ENCODE measurements at places on chromosomes 3 and 15. TPM values are rescaled to one million over a fixed set of nuclear protein-coding genes. Genes with fewer than 3 reads are reported as not detected.

- no peak for DNase-seq
These were observed 12.7 kb downstream of the SEMA4B start for GRCh38 chr15:90213818-90214204.

GRCh38 chr3:40337136-40338108, 27.9 kb downstream of the EIF1B start:
- no peak for DNase-seq

DNA sequence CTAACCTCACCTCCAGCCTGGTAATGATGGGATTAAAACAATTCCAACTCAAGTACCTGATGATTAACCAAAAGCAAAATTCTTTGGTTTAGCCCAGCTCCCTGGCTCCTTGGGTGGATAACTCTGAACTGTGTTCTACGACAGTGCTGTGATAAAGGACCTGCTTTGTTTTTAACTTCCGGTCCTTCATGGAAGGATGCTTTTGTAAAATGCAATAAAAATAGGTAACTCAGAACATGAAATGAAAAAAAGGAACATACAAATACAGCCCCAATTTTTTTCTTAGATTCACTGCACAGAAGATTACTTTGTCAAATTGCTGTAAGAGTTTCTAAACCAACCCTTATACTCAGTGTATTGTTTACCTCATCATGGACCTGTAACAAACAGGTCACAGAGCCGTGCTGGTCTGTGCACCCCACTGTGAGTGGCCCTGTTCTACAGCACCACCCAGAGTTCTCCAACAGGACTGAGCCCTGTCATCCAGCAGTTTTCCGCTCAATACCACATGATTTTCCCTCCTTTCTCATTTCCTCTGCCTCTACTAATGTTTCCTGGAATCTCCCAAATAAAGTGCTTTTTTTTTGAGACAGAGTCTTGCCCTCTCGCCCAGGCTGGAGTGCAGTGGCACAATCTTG, 4.9 kb upstream of the PCYT1A start:
- peak; percentile 72 for DNase-seq

DNA sequence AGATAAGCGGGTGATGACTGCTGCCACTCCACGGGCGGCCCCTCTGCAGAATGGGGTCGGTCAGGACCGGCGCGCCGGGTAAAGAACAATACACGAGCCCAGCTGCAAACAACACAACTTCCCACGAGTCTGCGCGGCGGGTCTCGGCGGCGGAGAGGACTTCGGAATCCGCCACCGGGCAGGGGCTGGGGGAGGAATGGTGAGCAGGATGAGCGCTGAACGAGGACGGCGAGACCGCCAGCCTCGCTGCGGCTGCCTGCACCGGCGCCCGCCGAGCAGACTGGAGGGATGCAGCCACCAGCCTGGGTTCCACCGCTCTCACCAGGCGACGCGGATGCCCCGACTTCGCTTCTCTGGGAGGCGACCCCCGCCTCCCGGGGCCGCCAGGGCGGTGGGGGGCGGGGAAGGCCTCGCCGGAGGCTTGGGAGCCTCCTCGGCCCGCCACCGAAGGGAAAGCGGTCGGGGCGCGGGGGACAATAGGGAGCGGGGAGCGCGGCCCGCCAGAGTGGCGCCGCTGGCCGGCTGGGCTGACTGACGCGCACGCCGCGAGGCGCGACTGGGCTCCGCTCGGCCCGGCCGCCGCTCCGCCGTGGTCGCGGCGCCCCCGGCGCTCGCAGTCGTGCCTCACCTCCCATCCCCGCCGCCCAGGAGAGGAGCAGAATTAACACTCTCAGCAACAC, 515 bp downstream of the ADAM10 start:
- DNase-seq, result peak; percentile 79

- DNase-seq, result no peak
These were observed 146.2 kb upstream of the ROPN1 start for GRCh38 chr3:124138148-124138547.

GRCh38 chr3:125024817-125025216, 31.0 kb downstream of the HEG1 start:
- no peak for DNase-seq

DNA sequence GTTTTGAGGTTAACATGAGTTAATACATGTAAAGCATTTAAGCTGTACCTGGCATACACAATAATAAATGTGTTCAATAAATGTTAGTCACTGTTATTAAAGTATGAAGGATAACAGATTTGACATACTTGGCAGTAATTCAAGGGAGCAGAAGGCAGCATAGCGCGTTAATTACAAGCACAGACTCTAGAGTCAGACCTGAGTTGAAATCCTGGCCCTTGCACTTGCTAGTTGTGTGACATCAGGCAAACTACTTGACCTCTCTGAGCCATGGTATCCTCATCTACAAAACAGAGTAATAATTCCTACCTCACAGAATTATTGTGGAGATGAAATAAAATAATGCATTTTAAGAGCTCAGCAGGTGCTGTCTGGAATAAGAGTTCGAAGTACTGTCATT, 5.4 kb downstream of the IFT122 start:
- DNase-seq, result no peak

DNA sequence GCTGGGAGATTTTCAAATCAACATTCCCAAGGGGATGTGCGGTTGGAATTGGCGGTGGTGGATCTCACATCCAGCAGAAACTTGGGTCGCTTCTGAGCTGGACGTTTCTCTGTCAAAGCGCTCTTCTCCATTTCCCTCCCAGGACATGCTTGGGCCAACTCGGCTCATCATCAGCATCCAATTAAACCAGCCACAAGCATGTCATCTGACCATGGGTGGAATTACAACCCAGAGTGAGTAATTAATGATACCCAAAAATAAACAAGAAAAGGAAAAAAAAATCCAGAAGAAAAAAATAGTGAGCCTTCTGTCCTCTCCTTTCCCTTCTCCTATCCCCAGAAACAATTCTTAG, 111.2 kb downstream of the XXYLT1 start:
- DNase-seq, result no peak

DNA sequence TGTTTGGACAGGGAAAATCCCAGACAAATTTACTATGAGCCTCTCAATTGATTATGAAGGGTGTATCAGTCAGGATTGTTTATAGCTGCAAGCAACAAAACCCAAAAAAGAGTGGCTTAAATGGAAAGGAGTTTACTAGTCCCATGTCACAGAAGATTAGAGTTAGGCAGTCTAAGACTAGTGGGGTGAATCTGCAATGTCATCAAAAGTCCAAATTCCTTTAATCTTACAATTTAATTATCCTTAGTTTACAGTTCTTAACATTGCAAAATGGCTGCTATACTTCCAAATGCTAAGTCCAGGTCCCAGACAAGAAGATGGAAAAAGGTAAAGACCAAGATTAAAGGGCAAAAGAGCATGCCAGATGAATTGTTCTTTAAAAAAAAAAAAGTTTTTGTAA, 143.6 kb downstream of the CD47 start:
- no peak for DNase-seq

DNA sequence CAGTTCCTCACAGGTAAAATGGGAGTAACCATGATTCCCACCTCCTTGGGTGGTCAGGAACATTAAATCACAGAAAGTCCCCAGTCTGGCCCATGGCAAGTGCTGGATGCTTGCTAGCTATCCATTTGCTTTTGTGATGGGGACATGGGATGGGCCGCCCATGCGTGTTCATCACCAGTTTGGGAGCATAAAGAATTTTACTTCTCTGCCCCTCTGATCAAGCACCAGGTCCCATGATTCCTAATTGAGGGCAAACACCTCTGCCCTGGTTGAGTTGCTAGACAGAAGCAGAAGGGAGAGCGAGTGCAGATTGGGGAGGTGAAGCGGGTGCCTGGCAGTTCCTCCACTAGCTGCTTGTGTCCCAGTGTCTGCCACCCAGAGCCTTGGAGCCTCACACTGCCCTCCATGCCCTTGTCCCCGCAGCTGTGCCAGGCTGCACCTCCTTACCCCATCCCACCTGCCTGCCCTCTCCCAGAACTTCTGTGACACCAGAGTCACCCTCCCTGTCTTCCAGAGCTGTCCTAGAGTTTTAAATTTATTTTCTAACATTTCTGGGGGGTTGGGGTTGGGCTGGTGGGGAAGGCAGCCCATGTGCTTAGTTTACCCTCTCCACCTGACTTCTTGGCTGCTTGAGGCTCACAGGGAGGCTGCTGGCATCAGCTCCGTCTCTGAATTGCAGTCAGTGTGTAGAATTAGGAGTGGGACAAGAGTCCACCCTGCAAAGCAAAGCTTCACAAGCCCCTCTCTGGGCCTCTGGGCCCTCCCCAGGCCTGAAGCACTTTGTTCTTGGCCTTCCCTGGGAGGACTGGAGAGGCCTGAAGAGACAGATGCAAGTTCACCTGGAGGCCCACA, 18.4 kb downstream of the CFAP100 start:
- DNase-seq, result peak; percentile 37

DNA sequence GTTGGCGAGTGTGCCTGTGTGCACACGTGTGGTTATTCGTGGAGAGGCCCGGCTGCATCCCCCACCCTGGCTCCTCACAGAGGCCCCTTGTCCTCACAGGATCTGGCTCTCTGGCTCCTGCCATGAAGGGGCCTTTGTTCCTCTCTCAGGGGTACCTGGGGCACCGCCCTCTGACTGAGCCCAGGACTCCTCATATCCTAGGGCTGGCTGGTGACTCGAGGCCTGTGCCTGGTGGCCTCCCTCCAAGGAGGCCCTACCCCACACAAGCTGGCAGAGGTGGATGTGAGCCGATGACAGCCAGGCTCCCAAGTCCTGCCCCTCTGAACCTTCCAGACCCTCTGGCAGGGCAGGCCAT, 10.0 kb downstream of the PRKCD start:
- DNase-seq, result no peak

GRCh38 chr15:101784644-101785043, 18.7 kb upstream of the OR4F6 start:
- DNase-seq, result no peak

DNA sequence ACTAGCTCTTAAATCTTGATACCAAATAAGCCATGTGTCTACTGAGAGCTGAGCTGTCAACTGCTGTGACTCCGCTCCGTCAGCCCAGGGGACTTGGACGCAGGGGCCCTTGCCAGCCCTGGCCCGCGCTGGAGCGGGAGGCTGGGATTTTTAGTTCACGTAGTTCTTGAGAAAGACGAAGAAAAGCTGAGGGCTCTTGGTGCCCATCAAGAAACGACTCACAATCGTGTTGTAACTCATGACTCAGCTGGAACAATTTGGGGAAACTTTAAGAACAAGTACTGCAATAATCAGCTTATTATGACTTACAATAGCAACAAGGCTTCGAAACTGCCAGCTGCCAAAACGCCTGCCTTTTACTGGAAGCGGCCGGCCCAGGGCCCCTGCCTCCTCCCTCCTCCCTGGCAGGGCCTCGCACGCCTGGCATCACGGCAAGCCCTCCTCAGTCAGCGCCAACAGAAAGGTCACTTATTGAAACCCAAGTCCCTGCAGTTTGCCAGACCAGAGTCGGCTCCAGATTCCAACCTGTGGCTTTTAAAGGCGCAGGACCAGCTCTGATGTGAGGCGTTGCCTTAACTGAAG, 60.3 kb downstream of the RGMA start:
- peak; percentile 57 for DNase-seq

DNA sequence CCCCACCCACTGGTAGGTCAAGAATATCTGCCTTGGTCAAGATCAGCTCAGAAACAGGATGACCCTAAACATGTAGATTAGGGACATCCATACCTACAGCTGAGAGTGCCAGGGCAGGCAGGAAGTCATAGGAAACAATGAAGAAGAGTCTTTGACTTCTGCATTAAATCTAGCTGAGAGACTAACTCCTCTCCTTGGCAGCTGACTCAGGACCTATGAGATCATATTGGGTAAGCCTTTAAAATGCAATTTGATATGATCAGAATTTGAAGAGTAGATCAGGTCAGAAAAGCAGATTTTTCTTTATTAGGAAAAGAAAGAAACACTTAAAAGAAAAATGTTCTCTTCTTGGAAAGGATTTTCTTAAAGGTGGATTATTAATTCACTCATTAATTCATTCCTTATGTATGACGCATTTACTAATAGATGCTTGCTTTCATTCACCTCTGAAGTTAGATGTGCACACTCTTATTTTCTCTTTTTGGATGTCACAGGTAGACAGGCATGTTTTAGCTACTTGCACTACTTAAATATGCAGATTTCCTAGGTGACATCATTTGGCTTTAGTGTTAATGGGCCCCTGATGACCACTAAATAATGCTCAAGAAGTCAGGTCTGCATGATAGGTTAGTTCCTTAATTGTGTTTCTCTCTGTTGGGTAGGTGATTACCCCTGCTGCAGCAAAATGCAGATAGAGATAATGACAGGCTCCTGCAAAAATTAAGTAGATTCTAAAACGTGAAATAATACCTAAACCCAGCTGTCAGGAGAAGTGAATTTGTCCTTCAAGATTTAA, 35.7 kb upstream of the GSK3B start:
- no peak for DNase-seq

- no peak for DNase-seq
These were observed 462.3 kb upstream of the SGO1 start for GRCh38 chr3:20648294-20648693.

DNA sequence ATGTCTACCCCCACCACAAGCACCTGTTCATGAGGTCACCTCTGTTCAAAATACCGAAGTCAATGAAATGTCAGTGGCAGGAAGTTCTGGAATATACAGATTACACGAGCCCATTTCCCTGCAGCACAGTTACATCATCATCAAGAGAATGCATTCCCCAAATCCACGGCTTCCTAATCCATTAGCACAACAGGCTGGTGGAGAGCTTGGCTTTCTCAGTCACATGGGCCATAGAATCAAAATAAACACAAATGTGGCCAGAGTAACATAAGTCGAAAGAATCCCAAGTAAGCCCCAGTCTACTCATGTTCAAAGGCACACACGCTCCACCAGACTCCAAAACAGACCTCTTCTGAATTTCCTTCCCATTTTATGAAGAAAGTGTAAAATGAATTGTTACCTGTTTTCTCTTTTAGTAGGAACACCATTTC, 419.3 kb downstream of the MAGI1 start:
- DNase-seq, result no peak

DNA sequence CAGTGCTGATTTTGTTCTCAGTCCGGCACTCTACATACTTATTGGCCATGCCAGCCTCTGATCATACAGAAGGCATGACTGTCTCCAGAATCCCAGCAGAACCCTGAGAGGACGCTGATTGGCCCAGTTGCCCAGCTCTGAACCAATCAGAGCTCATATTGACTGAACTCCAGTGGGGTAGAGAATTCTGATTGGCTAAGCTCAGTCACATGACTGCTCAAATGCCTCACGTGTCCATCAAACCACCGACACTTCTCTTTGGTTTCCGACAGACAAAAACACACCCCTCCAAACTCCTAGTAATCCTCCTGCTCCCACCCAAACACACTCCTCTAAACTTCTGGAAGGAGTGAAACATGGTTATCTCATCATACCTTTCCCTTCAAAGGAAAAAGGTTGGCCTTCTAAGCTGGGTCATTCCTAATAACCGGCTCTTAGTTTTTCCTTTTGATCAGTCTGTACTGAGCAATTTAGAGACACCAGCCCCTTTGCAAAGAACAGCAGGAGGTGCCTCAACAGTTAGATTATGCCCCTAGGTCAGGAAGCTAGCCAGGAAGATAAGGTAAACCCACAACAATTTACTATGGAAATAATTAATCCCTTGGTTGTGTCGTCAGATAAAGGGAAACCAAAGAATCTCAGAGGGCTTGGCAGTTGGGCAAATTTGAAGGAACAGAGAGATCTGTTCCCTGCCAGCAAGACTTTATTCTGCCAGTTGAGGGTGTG, 187.8 kb downstream of the TLE3 start:
- peak; percentile 66 for DNase-seq

Gene CFAP92
- total RNA-seq, result 1.4 TPM

Gene DUOXA2
- not detected for total RNA-seq

Gene SOX14
- 0.11 TPM for total RNA-seq

Gene PROS1
- 52.4 TPM for total RNA-seq

Gene TMEM207
- not detected for total RNA-seq

Measured in endodermal cell (in vitro differentiated cells).